Effector CD4-positive, alpha-beta T cell (primary cell): ENCODE measurements at places on chromosomes 3 and 15.

DNA sequence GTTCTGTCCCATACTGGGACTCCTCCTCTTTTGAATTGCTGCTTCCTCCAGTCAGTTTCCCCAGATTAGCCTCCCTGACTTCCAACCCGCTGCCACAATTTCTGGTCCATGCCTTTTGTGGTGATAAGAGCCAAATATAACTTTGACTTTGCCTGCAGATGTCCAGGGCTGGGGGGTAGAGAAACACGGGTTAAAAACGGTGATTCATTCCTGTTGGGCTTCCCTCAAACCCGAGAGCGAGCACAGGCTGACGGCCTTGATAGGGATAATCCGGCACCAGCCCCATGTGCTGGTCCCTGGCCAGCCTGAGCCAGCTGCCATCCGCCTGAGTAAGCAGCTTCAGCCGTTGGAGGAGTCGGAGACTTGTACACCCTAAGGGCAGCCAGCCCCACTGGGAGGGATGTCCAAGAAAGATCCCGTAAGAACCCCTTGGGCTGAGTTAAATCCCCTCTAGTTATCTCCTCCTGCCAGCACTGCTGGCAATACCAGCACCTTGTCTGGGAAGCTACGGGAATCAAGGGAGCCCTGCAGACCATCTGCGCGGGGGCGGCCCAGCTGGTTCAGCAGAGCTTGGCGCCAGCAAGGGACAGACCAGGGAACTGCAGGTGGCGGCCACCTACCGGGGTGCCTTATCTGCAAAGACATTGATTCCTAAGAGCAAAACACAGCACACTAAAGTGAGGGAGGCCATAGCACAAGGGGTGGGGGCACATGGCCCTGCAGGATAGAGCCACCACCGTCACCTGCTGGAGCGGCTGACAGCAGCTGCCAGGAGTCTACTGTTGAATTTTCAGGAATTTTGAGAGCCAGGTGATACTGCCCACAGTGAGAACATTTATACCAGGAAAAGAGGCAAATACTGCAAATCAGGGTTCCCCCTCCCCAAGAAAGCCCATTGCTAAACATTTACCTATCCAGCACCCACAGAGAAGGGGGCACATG, 18.1 kb downstream of the CSPG4 start:
- DNase-seq: no peak

DNA sequence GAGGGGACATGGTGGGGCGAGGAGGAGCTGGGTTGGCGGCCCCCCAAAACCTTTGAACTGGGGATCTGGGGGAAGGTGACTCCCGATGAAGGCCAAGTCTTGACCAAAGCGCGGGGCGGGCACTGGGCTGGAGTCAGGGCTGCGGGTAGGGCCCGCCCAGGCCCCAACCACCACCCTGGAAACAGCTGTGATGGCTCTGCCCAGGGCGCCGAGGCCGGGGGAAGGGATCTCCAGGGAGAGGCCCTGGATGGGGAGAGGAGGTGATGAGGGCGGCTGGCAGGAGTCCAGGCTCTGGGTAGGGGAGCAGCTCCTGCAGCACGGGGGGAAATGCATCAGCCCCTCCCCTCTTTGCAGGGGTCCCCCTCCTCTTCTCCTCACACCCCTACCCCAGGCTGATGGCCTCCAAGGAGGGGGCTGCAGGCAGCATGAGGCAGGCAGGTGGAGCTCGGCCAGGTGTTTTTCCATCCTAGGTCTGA, 5.9 kb upstream of the C15orf39 start:
- DNase-seq: no peak

- no peak for DNase-seq
These were observed 575.4 kb downstream of the NAALADL2 start for GRCh38 chr3:175434561-175434960.

- no peak for DNase-seq
These were observed 31.0 kb downstream of the SLCO2A1 start for GRCh38 chr3:133998691-133999241.

- DNase-seq: no peak
These were observed 54.4 kb downstream of the CD47 start for GRCh38 chr3:108036401-108036800.

DNA sequence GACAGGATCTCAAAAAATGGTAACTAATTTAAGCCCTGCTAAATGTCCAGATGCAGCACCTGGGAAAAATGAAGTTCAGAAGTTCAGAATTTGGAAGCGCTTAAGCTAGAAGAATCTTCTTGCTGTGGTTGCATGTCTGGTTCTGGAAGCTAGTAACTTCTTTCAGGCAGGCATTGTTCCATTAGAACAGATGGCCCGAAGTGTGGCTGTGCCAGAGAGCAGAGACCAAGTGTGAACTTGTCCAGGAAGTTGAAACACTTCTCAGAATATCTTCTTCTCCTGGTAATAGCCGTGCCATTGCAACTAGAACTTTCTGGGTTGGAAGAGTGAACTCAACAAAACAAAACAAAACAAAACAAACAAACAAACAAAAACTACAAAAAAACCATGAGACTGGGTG, 80.0 kb downstream of the MITF start:
- no peak for DNase-seq

GRCh38 chr15:67914537-67915460, 75.0 kb upstream of the RNU6-1 start:
- DNase-seq: no peak

GRCh38 chr15:74787251-74788041, 5.6 kb downstream of the CSK start:
- peak; percentile 88 for DNase-seq

DNA sequence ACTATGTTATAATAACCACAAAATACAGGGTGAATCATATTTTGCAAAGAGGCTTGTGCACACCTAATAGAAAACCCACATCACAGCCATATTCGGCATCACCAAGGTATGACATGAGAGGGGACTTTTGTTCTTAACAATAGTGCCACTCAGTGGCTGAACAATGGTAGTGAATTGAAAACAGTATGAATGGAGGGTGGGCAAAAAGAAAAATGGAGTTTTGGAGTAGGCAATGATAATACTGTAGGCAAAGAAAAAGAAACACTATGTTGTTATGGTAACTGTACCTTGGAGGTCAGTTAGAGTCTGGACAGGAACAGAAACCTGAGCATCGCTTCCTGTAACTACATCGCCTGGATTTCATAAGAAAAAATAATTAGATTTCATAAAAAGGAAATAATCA, 348.6 kb downstream of the PLCL2 start:
- peak; percentile 26 for DNase-seq

GRCh38 chr3:18630295-18630694, 205.2 kb upstream of the SATB1 start:
- DNase-seq: no peak

- no peak for DNase-seq
These were observed 482.2 kb downstream of the RBMS3 start for GRCh38 chr3:29763115-29763514.

DNA sequence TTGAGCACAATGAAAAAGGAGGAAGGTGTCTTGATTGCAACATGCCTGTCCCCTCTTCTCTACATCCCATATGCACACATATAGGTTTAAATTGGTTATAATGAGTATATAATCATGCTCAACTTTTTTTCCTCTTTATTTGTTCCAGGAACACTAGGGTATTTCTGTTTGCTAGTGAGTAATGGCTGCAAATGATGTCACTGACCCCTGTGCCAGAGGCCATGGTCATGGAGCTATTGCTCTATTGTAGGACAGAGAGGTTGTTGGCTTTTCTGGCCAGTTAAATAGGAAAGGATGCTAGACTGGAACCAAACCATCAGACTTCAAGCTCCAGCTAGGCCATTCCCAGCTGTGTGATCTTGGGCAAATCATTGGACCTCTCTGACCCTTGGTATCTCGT, 9.6 kb downstream of the ARHGEF3 start:
- DNase-seq: no peak

DNA sequence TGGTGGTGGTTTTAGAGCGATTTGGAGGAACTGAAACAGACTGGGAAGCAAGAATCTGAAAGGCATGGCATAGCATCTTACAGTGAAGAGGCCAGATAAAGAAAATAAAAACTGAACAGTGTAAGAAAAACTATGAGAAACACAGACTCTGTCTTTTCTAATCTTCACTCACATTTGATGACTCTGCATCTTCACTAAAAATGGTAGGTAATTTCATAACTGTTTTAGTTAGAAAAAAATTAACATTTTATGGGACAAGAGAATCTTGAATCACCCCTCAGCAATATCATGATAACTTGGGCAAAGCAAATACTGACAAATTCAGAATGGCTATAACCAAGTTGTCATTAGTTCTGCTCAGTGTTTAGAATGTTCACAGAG, 812.6 kb downstream of the MCTP2 start:
- no peak for DNase-seq

DNA sequence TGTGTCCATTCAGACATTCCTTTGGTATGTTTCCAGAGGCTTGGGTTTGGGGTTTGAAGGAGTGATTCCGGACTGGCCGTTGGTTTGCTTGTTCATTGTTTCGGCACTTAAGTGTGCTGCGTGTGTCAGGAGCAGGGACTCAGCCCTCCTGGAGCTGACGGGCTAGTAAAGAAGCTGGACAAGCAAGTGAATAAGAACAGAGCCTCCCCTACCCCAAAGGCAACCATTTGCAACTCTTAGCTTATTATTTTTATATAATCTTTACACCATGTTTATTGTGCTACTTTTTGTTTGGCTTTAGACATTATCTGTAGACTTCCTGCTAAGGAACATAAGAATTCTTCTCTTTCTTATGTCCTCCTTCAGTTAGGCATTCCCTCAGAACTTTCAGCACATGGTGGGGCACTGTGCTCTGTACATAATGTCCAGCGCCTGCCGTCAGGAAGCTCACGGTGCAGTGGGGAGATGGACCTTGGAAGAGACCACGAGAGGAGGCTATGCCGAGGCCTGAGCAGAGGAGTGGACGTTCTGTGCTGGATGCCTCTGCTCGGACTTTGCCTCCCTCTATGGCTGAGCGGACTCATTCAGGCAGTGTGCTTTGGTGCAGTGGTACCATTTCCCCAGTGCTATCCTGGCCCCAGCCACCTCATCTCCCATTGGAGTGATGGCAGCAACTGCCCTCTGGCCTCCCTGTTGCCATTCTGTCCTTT, 65.4 kb downstream of the EEFSEC start:
- DNase-seq: no peak

- DNase-seq: no peak
These were observed 51.6 kb upstream of the C15orf39 start for GRCh38 chr15:75149867-75150709.

DNA sequence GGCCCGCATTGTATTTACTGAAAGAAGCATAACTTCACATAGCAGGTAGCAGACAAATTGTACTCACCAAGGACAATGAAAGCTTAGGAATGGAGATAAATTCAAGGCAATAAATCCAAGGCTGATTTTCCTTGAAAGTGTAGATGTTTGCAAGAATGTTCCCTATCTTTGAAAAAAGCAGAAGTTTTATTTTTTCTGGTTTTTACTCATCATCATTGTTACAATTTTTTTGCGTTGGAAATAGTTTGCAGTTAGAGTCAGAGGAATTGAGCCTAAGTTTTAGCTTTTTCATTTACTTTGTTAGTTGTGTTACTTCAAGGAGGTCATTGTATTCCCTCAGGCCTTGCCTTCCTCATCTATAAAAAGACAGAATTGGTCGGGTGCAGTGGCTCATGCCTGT, 213.9 kb upstream of the TBL1XR1 start:
- no peak for DNase-seq

DNA sequence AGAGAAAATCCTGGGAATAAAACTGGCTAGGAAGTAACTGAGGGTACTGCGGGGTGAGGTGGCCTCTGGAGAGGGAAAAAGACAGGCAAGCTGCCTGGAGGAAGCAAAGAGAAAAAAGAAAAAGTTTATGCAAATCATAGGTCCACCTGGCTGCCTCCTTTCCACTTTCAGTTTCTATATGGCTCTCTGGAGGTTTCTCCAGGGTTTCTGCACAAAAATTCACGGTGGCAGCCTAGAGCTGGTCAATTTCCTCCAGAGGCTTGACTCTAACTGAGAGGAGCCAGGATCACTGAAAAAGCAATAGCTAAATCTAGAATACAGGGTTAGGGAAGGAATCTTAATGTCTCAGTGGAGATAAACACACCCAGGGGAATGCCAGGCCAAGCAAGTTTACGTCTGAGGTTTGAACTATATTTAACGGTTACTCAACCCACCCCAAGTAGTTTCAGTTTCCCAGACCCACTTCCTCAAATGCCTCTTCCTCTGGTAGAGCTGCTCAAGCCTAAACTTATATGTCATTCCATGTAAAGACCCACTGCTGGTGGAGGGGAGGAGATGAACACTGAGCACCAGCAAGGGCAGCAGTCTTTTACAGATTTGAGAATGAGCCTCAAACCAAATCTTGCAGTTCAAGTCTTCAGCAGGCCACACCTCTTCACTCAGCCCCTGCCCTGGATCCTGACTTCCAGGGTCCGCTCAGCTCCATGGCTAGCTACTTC, 5.7 kb downstream of the LYSMD2 start:
- peak; percentile 19 for DNase-seq

DNA sequence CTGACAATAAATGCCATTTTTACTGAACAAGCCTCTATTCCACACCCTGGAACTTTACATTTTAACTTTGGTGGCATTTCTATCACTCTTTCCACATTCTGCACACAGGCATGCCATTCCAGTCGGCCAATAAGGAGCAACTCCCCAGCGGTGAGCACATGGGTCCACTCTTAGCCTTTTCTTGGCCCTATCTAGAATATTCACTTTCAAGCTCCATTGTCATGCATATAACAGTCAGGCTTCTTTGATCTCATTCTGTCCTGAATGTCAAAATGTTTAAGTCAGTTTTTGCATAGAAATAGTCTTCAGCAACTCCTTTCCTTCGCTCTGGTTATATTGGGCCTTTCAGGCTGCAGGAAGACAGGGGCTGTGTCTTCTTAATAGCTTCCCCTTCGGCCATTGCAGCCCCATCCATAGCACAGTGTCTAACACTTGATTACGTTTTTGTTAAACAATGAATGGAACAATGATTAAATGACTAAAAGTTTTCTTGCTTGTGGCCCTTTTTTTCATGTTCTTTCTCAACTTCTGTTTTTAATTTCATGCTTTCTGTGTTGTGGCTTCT, 427.3 kb downstream of the MFSD1 start:
- DNase-seq: no peak

GRCh38 chr15:71469413-71469812, 340.9 kb upstream of the NR2E3 start:
- DNase-seq: no peak

GRCh38 chr3:121152573-121152972, 244.6 kb downstream of the STXBP5L start:
- no peak for DNase-seq

- DNase-seq: no peak
These were observed 189.9 kb downstream of the SOX2 start for GRCh38 chr3:181901626-181902025.
